ENCODE measurements at places on chromosomes 13 and 19.

DNA sequence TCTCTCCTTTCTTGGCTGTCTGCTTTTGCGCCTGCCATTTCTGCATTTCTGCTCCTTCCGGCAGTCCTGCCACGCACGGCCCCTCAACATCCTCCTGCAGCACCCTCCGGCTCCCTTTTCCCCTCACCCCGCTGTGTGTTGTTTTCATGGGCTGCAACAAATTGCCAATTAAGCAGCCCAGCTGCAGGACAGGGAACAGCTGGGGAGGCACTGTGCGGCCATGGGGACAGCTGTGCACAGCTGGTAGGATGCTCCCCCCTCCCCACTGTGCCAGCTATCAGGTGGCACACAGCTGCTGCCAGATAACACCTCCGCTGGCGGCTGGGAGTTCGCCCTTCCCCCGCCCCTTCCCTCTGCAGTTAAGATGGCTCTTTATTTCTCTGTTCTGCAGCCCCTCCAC, 25.4 kb downstream of the LYL1 start:
- no peak for DNase-seq

GRCh38 chr19:49916839-49917733, 11.9 kb upstream of the ATF5 start:
- no peak for DNase-seq

- DNase-seq: no peak
Measured at GRCh38 chr19:18269070-18269723, 5.1 kb downstream of the IQCN start.

DNA sequence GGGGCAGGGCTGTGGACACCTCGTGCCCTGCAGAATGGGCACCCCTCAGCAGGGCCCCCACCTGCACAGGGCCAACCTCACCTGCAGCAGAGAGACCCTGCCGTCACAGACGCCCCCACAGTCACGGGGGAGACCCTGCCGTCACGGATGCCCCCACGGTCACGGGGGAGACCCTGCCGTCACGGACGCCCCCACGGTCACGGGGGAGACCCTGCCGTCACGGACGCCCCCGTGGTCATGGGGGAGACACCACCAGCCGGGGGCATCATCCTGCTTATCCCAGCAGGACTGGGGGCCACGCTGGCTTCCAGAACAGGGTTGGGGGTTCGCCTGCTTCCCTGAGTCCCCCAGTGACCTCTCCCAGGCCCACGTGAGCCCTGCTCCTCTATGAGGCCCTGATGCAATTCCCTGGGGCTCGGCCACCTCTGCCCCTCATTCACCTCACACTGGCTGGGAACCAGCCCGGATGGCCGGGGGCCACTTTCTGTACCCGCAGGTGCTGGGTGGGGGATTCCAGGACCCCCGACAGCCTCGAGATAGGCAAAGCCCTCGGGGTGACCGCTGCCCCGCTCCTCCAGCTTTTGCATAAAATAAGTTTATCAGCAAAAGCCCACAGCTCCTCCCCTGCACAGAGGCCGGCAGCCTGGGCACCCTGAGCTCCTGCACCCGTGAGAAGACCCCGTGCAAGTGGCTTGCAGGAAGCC, 23.6 kb downstream of the SBNO2 start:
- DNase-seq: no peak

- no peak for DNase-seq
Measured at GRCh38 chr13:79407349-79407979, 1.4 kb upstream of the RBM26 start.

All from HFF-Myc (cell line).